ENCODE measurements at places on chromosomes 6 and 20. TPM values are rescaled to one million over a fixed set of nuclear protein-coding genes. Genes with fewer than 3 reads are reported as not detected.

SLC2A4RG gene
- 35.1 TPM for total RNA-seq

C20orf144 gene
- under 0.01 TPM for total RNA-seq

TEAD3 gene
- total RNA-seq = 23.7 TPM

PPP1R11 gene
- total RNA-seq = 23.7 TPM

IL17A gene
- not detected for total RNA-seq

OR2B6 gene
- not detected for total RNA-seq

ZC2HC1B gene
- not detected for total RNA-seq

DNA sequence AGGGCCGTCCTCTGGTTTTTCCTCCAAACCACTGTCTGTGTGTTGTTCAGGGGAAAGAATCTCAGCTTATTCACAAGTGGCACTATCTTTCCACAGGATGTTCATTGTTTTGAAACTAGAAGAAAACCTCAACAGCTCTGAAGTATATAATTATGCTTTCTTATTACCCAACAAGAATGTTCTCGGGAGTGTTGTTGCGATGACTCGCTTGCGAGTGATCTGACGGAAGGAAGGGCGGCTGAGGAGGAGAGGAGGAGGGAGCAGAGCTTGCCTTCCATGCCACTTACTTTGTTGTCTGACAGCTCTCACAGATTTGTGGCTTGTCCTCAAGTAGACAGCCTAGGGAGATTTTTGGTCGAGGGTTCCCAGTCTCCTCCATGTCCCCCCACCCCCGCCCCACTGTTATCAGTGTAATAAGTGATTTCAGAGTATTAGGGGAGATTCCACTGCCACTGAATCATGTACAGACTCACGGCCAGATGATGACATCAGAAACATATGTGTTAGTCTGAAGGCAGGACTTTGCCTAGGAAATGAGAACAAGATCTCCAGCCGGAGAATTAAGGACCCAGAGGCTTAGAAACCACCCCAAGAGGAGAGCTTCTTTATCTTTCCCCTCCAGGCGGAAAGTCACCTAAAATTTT is 80.7 kb upstream of the CCN6 start:
- DNase-seq = peak; percentile 97

- no peak for DNase-seq
These were observed 120.4 kb upstream of the PLCB4 start for GRCh38 chr20:8948442-8949020.

DNA sequence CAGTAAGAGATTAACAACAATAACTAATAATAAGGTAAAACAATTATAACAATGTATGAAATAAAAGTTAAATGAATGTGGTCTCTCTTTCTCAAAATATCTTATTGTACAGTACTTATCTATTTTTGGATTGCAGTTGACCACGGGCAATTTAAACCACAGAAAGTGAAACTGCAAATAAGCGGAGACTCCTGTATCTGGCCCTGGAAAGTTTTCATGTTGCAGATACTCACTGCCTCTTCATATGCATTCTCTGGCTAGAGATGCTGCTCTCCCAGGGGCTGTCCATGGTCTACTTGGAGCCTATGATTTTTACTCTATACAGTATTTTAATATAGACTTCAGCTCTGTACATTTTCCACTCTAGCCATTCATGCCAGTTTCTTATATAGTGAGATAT is 230.8 kb downstream of the FUT9 start:
- no peak for DNase-seq

DNA sequence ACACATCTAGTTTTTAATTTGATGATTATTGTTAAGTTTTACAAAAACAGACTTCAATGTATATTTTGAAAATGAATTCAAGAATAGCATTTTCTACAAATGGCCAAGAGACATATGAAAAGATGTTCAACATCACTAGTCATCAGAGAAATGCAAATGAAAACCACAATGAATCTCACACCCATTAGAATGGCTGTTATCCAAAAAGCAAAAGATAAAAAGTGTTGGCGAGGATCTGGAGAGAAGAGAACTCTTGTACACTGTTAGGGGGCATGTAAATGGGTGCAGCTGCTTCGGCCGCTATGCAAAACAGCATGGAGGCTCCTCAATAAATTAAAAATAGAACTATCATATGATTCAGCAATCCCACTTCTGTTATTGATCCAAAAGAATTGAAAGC is 185.8 kb upstream of the CCN2 start:
- no peak for DNase-seq

- DNase-seq = no peak
These were observed 7.5 kb upstream of the DST start for GRCh38 chr6:56650191-56650590.

DNA sequence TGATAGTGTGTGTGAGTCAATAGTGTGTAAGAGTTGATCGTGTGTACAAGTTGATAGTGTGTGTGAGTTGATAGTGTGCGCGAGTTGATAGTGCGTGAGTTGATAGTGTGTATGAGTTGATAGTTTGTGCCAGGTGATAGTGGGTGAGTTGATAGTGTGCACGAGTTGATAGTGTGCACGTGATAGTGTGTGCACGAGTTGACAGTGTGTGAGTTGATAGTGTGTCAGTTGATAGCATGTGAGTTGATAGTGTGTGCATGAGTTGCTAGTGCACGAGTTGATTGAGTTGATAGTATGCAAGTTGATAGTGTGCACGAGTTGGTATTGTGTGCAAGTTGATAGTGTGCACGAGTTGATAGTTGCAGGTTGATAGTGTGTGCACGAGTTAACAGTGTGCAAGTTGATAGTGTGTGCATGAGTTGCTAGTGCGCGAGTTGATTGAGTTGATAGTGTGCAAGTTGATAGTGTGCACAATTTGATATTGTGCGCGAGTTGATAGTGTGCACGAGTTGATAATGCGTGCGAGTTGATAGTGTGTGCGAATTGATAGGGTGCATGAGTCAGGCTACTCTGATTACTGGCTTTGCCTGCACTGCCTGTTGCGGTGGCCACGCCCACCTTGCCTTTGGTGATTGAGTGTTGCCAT is 35.8 kb upstream of the IYD start:
- DNase-seq = no peak

DNA sequence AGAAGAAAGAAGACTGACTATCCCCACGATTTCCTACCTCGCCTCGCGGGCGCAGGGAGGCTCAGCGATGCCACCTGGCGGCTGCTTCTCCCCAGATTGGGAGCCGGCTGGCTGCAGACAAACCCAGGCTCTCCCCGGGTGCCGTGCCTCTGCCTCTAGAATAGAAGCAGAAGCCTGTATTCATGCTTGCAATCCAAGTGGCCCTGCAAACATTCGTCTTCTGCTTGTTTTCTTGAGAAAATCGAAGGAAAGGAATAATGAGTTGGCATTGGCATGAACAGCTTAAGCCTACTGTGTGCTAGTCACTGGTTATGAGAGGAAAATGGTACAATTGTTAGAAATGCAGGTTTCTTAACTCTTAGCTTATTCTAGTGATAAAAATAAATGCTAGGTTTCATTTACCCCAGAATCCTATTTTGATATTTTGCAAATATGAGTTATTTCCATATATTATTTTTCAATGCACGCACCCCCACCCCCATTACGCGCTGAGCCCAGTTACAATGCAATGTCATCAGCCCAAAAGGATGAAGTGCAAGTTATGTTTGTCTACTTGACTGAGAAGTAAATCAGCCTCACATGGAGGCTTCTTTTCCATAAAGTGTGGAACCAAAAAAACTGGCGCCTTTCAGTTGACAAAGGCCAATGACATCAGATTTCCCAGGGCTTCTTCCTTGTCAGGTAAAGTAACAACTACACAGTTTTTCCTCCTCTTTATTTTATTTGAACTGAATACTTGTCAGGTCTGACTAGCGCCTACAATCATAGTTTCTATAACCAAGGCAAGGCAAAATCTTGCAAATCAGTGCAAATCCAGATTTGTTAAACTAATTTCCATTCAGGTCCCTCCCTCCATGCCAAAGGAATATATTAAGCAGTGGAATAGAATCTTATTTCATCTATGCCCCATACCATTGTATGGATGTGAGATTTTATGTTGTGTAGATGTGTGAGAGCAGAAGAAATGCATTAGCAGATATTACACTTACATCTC is 3.9 kb upstream of the SOX4 start:
- DNase-seq = peak; percentile 81

DNA sequence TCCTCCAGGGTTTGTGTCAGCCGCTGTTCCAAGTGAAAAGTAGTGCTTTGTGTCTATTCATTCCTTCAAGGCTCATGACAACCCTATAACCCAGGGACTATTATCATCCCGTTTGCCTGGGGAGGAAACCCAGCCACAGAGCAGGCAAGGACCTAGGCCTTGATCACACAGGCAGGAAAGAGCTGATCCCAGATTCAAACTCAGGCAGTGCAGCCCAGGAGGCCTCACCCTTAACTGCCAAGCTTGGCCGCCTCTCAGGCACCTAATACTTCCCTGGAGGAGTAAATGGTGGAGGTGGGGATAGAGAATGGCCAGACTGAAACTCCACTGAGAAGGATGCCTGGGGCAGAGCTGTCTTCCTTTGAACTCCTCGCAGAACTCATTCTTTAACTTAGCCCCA is 215.1 kb upstream of the QKI start:
- DNase-seq = no peak

GRCh38 chr20:20864351-20865096 is 152.1 kb upstream of the RALGAPA2 start:
- DNase-seq = peak; percentile 4

DNA sequence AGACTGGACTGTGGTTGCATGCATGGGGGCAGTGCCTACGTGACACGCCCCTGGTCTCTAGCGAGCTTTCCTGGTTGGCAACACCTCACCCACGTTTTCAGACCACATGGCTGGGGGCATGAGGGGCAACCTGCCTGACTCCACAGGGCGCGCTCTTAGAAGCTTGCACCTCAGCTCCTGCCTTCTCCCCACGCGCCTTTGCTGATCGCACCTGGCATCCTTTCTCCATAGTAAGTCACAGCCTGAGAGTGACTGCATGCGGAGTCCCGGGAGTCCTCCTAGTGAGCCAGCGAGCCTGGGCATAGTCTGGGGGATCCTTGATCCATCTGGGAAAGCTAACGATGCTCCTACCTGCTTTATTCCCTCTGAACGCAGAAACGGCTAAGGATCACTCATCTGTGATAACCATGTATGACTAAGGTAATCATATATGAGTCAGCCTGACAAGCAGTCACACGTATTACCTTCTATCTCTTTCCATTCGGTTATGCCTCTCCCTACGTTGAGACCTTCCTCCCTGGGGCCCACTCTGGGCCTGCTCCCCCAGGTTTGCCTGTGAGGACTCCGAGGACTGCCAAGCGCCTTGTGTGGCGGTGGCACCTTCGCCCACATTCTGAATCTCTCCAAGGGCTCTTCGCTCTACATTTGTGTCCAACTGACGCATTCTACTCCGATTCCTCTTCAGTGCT is 4.5 kb downstream of the TCFL5 start:
- DNase-seq = no peak

DNA sequence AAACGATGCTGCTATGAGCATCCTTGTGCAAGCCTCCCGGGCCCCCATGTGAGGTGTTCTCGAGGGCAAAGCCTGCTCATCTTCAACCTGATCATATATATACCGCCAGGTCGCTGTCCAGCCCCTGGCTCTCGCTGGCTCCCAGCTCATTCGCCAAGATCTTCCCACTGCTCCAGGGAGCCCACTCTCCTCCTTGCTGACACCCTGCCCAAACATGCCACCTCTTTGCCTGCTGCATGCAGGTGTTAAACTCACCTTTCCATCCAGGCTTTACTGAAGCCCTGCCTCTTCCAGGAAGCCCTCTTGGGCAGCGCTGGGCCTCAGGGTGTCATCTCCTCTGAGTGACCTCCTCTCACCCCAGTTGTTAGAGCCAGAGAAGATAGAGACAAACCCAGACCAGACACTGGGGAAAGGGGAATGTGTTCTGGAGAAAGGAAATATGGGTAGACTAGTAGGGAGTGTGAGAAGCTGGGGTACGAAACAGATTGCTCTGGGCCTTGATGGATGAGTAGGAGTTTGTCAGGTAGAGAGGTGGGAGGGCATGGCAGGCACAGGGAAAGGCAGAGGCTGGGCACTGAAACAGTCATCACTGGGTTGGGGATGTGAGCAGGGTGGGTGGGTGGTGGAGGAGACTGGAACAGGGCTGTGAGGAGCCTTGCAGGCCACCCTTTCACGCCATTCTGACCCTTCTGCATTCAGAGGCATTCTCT is 1.2 kb upstream of the DLGAP4 start:
- DNase-seq = no peak

GRCh38 chr20:17097603-17098002 is 129.2 kb upstream of the PCSK2 start:
- DNase-seq = no peak

- DNase-seq = no peak
These were observed 19.0 kb upstream of the SNRPB2 start for GRCh38 chr20:16710781-16711180.

DNA sequence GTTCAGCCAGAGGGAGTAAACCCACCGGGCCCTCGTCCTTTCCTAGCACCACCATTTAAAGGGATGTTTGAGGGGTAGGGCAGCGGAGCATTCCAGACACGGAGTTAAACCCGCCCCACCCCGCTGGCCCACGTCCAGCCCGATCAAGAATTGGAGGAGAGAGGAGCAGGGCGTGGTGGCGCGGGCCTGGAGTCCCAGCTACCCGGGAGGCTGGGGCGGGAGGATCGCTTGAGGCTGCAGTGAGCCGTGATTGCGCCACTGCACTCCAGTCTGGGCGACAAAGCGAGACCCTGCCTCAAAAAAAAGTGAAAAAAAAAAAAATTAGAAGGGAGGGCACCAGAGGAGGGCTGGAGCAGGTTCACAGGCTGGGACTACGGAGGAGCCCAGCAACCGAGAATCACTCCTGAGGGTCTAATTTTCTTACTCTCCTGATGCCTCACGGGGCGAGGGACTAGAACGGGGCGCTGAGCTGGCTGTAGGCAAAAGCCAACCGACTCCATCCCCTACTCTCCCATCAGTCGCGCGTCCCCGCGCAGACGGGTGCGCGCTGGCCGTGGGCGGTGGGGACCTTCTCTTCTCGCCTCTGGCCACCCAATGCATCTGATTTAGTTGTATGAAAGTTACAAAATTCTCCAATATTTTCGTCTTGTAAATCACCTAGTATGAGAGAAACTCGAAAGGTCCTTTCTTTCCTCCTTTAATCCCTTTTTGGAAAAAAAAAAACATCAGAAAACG is 6.1 kb upstream of the HSPA1B start:
- no peak for DNase-seq

- no peak for DNase-seq
These were observed 98.6 kb downstream of the BTBD3 start for GRCh38 chr20:12016291-12016690.

Data from fibroblast of villous mesenchyme (primary cell).